ENCODE measurements at places on chromosomes 12 and 14.

DNA sequence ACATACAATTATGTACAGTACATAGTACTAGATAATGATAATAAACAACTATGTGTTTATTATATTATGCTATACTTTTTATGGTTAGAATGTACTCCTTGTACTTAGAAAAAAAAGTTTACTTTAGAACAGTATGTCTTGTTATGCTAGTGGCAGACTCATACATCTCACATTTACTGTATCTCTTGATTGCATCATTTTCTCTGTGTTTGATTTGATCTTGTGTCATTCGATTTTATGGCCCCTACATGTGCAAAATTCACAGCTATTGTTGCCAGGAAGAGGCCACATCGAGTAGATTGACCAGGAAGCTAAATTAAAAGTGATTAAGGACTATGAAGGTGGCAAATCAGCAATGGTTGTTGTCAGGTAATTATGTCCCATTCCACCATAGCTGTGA is 153.0 kb downstream of the PCNX1 start:
- no peak for DNase-seq

DNA sequence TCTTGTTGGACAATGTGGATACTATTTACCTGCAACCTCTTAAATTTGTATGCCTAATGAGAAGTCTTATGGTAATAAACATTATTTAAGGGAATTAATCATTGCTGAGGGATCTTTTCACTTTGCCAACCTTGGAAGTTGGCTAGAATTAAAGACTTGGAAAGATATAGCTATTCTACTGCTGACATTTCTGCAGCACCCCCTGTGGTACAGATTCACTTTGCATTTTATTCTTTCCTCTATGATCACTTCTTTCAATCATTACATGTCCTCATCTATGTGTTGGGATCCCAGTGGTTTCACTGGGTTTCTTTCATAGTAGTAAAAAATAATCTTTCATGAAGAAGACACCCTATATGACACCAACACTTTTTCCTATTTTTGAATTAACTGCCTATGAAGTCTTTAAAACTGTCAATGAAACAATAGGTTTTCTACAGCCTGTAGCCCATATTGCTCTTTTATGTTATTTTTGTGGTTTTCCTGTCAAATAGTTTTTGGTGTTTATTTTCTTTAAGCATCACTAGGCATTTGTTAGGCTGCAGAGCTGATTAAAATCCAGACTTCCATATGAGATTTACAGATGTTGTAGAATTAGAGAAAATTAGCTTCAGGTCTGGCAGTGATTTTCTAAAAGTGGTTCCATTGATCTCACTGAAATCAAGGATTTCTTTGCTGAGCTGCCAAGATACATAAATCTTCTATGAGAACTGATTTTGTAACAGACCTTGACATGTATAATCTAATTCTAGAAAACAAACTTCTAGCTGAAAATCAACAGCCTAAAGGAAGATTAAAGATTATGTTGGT is 256.1 kb downstream of the NAV3 start:
- DNase-seq, result no peak

DNA sequence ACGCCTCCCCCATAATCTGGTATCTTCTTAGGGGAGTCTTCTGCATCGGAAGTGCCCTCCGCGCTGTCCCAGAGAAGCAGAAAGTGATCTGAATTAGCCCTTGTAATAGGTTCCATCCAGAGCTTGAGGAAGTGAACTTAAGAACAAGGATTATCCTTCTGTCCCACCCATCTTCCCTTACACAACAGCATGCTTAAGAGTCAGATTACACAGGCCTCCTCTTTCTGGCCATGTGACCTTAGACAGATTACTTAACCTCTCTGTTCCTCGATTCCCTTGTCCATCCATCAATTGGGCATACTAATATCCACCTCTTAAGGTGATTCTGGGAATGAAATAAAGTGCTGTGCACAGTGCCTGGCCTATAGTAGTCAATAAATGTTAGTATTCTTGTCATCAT is 11.4 kb downstream of the CABP1 start:
- no peak for DNase-seq

- DNase-seq, result no peak
These were observed 38.8 kb downstream of the CCNK start for GRCh38 chr14:99519931-99520421.

GRCh38 chr14:68607081-68607866 is 185.6 kb downstream of the ZFP36L1 start:
- no peak for DNase-seq

Measured in iPS DF 19.7 (cell line).